Activated T-cell treated with anti-CD3 and anti-CD28 coated beads, Interleukin-2, amount 50 U/mL, for 72 hours (primary cell): ENCODE measurements at places on chromosomes 1 and 21. TPM values are rescaled to one million over a fixed set of nuclear protein-coding genes. Genes with fewer than 3 reads are reported as not detected.

DNA sequence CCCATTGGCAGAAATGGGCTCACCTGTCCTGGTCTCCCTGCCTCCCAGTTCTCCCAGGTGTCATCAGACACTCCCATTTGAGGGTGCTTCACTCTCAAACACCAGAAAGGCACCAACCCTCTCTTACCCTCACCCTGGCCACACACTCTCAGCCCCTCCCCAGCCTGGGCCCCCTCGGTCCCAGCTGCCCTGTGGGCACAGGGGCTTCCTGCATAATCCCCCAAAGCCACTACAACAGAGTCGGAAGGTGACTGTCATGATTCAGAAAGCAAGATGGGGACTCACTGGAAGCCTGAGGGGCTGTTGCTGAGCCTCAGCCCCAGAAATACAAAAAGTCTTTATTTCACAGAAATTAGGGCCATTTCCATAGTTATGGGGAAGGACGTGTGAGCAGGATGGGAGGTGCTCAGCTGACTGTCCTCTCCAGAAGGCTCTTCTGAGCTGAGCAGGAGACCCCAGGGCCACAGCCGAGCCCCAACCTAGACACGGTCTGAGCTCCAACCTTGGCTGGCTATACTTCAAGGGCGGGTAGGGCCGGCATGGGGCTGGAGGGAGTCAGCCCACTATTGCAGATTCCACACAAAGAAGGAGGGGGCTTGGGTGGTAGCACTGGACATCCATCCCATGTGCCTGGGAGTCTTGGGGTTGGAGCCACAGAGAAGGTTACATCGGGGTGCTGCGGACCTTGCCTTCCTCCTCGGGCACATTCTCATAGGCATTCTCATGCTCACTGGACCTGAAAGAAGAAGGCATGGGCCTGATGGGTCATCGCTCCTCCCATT, 6.3 kb downstream of the PDZK1IP1 start:
- no peak overlapping the region for H3K4me3 ChIP-seq
- DNase-seq, result no peak
- H3K27me3 ChIP-seq, result peaks cover 31% of the 10 kb centered on the region
- H3K4me1 ChIP-seq, result peaks cover 13% of the 10 kb centered on the region

- peak; percentile 9 for DNase-seq
- H3K36me3 ChIP-seq, result no peaks in the 10 kb centered on the region
- H3K4me3 ChIP-seq, result no peak overlapping the region
- H3K27ac ChIP-seq, result no peak overlapping the region
Measured at GRCh38 chr1:183209533-183210158, 23.6 kb downstream of the LAMC2 start.

DNA sequence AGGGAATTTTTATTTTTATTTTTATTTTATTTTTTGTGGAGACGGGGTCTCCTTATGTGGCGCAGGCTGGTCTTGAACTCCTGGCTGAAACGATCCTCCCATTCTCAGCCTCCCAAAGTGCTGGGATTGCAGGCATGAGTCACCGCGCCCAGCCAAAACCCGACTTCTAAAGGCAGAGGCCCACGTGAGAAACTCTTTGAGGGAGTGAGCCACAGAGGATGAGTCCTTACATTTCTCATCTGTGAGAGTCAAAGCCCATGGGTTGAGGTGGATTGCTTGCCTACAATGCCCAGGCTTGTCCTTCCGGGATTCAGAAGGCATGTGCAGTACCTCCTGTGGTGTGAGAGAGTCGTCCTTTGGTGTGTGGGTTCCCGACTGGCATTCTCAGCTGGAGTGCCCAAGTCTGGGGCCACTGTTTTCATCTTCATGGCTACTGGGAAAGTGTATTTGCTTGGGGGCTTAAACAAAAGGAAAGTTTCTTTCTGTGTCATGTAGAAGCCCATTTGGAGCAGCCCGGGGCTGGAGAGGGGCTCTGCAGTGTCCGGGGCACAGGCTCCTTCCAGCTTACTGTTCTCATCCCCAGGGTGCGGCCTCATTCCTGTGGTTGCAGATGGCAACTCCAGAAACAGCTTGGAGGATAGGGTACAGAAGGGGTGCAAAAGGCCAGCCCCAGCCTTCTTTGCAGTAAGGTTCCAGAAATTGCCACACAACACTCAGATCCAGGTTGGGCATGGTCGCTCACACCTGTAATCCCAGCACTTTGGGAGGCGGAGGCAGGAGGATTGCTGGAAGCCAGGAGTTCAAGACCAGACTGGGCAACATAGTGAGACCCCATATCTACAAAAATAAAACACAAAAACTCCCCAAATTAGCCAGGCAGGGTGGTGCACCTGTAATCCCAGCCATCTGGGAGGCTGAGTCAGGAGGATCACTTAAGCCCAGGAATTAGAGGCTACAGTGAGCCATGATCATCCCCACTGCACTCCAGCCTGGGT, 29.4 kb upstream of the CSF3R start:
- DNase-seq, result no peak
- H3K4me1 ChIP-seq, result no peaks in the 10 kb centered on the region

- H3K27me3 ChIP-seq, result peaks cover 14% of the 10 kb centered on the region
- H3K36me3 ChIP-seq, result no peaks in the 10 kb centered on the region
- peak overlapping the region; percentile 28 for H3K27ac ChIP-seq
- peak overlapping the region; percentile 83 for H3K4me3 ChIP-seq
- peak; percentile 44 for DNase-seq
Measured at GRCh38 chr1:144551107-144551542, 41.6 kb upstream of the PPIAL4F start.

DNA sequence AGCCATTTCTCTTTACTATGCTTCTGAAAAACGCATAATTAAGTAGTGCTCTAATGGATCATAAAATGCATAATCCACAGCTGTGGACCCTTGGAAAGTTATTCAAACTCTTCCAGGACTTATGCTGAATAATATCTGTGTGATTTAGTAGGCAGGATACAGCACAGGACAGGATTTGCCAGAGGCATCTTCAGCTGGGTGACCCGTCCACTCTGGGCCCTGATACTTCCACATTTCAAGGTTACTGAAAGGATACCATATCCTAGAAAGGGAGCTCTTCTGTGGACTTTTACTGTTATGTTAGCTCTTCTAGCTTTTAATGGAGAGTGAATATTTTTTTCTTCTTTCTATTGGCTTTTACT, 49.6 kb downstream of the MAP10 start:
- H3K4me1 ChIP-seq, result peaks cover 5% of the 10 kb centered on the region
- H3K27me3 ChIP-seq, result peaks cover 6% of the 10 kb centered on the region
- no peak overlapping the region for H3K27ac ChIP-seq
- DNase-seq, result no peak

- no peak for DNase-seq
- peaks cover 16% of the 10 kb centered on the region for H3K4me1 ChIP-seq
- no peak overlapping the region for H3K27ac ChIP-seq
- no peaks in the 10 kb centered on the region for H3K36me3 ChIP-seq
- no peaks in the 10 kb centered on the region for H3K27me3 ChIP-seq
Measured at GRCh38 chr1:201500670-201501120, 6.2 kb downstream of the CSRP1 start.

GRCh38 chr21:24445517-24445916, 1161.8 kb downstream of the MRPL39 start:
- DNase-seq, result no peak
- no peak overlapping the region for H3K27ac ChIP-seq
- H3K36me3 ChIP-seq, result peaks cover 7% of the 10 kb centered on the region
- H3K4me1 ChIP-seq, result no peaks in the 10 kb centered on the region
- H3K4me3 ChIP-seq, result no peak overlapping the region

DNA sequence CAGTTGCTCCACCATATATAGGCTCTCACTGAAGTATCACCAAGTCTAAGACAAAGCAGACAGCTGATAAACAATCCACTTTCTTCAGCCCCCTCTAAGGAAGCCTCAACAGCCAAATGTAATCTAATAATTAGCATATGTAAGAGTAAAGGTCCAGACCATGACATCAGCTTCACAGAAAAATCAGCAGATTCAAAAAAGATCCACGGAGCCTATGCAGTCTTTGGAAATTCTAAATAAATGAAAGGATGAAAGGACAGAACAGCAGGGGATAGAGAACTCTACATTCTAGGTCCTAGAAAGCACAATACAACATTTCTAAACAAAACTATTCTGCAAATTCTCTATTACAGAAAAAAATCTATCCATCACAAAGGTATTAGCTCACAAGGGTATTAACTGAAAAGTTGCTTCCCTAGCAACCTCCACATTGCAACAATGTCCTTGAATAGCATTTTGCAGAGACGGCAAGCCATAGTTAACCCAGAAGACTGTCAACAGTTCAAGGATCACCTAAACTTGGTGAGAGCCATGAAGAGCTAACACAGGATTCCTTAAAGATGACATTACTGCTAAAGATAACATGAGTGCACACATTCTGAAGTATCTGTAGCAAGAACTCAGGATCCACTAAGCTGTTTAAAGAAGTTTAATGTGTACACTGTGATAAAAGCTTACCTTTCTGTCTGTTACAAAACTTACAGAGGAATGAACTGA, 74.3 kb downstream of the SIPA1L2 start:
- no peak for DNase-seq
- H3K27ac ChIP-seq, result no peak overlapping the region
- no peaks in the 10 kb centered on the region for H3K27me3 ChIP-seq
- H3K4me3 ChIP-seq, result no peak overlapping the region

GRCh38 chr1:19512545-19512944, 27.2 kb upstream of the CAPZB start:
- H3K4me3 ChIP-seq, result no peak overlapping the region
- no peaks in the 10 kb centered on the region for H3K27me3 ChIP-seq
- no peak overlapping the region for H3K27ac ChIP-seq
- DNase-seq, result no peak
- peaks cover 1% of the 10 kb centered on the region for H3K36me3 ChIP-seq
- peaks cover 24% of the 10 kb centered on the region for H3K4me1 ChIP-seq

DNA sequence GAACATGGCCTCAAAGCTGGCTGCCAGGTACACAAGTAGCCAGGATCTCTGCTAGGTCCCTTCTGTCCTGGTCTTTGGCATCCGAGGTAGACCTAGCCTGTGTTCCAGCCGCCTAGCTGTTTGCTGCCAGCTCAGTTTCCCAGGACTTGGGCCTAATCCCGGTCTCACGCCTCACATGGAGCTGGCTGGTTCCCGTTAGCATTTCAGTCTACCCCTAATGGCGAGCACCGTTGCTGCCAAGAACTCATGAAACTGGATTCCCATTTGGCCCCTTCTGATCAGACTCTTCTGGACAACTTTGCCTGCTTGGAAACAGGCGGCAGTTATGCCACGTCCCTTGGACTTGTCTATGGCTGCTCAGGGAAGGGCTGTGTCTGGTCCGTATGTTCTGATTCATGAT, 26.2 kb upstream of the HHAT start:
- H3K4me3 ChIP-seq, result no peak overlapping the region
- no peak overlapping the region for H3K27ac ChIP-seq
- H3K4me1 ChIP-seq, result no peaks in the 10 kb centered on the region
- H3K36me3 ChIP-seq, result no peaks in the 10 kb centered on the region
- H3K27me3 ChIP-seq, result peaks cover 19% of the 10 kb centered on the region

- peaks cover 23% of the 10 kb centered on the region for H3K4me1 ChIP-seq
- H3K4me3 ChIP-seq, result peak overlapping the region; percentile 10
- H3K36me3 ChIP-seq, result no peaks in the 10 kb centered on the region
- H3K27ac ChIP-seq, result no peak overlapping the region
- peak; percentile 55 for DNase-seq
Measured at GRCh38 chr1:117754061-117754969, 148.5 kb downstream of the TENT5C start.

DNA sequence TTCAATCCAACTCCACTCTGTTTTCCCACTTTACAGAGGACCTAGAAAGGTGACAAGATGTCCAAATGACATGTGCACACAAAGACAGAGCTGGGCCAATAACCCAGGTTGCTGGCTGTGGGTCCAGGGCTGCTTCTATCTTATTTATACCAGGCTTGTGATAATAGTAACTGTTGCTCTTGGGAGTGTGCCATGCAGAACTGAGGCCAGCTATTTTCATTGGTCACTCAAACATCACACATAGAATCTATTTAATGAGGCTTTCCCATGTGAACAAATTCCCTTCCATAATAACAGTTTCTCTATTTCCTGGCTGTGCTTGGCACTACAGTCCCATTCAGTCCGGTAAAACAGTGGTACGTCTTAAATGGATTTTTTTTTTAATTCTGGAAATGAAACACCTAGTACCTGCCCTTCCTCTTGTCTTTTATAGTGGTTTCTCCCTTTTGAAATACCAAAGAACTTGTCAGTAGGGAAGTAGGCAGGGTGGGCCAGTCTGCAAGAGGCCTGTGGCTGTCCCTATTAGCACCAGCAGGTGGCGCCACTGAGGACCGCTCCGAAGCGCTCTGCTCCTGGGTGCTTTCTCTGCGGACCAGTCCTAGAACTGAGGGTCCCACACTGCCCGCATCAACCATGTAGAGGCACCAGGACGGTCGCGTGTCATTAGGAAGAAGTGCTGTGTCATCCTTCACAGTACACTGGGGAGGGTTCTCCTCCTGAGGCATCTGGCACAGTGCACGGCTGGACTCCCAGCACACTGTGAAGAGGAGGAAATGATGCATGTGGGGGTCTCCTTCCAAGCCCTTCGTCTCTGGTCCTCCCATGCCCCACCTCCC, 52.1 kb downstream of the GPR161 start:
- no peaks in the 10 kb centered on the region for H3K36me3 ChIP-seq
- no peak overlapping the region for H3K27ac ChIP-seq
- H3K27me3 ChIP-seq, result no peaks in the 10 kb centered on the region

- H3K36me3 ChIP-seq, result peaks cover 4% of the 10 kb centered on the region
- no peak for DNase-seq
- peaks cover 25% of the 10 kb centered on the region for H3K4me1 ChIP-seq
- H3K27me3 ChIP-seq, result no peaks in the 10 kb centered on the region
- H3K27ac ChIP-seq, result peak overlapping the region; percentile 95
Measured at GRCh38 chr1:6603915-6604558, 1.4 kb upstream of the KLHL21 start.

GRCh38 chr1:4678066-4678717, 23.8 kb downstream of the AJAP1 start:
- H3K4me1 ChIP-seq, result no peaks in the 10 kb centered on the region
- no peak for DNase-seq
- H3K27me3 ChIP-seq, result no peaks in the 10 kb centered on the region

DNA sequence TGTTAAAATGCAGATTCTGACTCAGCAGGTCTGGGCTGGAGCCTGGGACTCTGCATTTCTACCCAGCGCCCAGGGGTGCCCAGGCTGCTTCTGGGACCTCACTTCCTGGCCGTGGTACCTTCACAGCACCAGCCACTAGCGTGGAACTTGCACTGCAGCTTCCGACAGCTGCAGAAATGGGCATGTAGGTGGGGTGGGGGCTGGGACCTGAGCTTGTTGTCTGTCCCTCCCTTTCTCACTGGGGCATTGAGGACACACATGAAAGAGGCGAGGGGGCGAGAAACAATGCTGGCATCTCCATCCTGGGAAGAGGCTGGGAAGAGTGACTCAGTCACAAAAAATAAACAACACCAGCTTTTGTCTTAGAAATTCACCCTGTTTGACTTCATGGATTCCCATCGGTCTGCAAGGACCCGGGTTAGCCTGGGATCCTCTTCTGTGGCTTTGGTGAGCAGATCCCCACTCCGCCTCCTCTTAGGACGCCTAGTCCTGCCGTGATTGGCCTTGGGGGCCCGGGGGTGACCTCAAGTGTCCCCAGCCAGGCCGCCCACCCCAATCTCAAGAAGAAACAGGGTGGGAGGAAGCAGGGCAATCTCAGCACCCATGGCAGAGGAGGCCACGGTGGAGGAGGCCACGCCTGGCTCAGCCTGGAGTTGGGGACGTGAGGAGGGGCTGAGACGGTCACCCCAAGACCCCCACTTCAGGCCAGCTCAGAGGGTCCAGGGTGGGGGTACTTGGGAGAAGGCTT, 29.9 kb upstream of the POFUT2 start:
- H3K27ac ChIP-seq, result no peak overlapping the region
- H3K4me1 ChIP-seq, result peaks cover 10% of the 10 kb centered on the region
- no peaks in the 10 kb centered on the region for H3K36me3 ChIP-seq
- H3K27me3 ChIP-seq, result no peaks in the 10 kb centered on the region
- no peak overlapping the region for H3K4me3 ChIP-seq
- DNase-seq, result no peak

CLIC6 gene
- 0.82 TPM for total RNA-seq

PRAMEF15 gene
- total RNA-seq, result not detected

GPR61 gene
- total RNA-seq, result not detected

NTMT2 gene
- total RNA-seq, result not detected

RNU1-1 gene
- 1,100 TPM for total RNA-seq

ENAH gene
- total RNA-seq, result 0.12 TPM
